Endodermal cell (in vitro differentiated cells): ENCODE measurements at places on chromosomes 1 and 21.
A peak's percentile ranks its signal among the peaks of the same experiment; 100 is the strongest.

DNA sequence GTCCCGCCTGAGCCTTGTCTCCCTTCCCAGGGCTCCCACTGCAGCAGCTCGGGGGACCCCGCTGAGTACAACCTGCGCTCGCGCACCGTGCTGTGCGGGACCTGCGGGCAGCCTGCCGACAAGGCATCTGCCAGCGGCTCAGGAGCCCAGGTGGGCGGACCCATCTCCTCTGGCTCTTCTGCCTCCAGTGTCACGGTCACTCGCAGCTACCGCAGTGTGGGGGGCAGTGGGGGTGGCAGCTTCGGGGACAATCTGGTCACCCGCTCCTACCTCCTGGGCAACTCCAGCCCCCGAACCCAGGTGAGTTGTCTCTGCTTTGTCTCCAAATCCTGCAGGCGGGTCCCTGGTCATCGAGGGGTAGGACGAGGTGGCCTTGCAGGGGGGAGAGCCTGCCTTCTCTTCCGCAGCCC is 14.9 kb upstream of the SEMA4A start:
- DNase-seq = no peak

- no peak for DNase-seq
These were observed 55.2 kb downstream of the MTR start for GRCh38 chr1:236850077-236850979.

DNA sequence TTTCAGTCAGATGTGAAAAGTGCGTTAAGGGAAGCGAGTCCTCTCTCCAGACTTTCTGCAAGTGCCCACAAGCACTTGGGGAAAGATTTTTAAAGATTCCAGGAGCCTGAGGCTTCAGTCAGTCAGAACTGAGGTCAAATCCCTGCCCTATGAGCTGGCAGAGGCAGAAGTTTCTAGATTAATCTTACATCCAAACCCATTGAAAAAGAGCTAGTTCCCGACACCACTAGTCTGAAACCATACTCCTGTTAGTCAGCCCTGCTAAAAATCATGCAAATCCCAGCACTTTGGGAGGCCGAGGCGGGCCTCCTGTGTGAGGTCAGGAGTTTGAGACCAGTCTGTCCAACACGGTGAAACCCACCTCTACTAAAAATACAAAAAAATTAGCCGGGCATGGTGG is 21.0 kb downstream of the RSPH1 start:
- peak; percentile 42 for DNase-seq

DNA sequence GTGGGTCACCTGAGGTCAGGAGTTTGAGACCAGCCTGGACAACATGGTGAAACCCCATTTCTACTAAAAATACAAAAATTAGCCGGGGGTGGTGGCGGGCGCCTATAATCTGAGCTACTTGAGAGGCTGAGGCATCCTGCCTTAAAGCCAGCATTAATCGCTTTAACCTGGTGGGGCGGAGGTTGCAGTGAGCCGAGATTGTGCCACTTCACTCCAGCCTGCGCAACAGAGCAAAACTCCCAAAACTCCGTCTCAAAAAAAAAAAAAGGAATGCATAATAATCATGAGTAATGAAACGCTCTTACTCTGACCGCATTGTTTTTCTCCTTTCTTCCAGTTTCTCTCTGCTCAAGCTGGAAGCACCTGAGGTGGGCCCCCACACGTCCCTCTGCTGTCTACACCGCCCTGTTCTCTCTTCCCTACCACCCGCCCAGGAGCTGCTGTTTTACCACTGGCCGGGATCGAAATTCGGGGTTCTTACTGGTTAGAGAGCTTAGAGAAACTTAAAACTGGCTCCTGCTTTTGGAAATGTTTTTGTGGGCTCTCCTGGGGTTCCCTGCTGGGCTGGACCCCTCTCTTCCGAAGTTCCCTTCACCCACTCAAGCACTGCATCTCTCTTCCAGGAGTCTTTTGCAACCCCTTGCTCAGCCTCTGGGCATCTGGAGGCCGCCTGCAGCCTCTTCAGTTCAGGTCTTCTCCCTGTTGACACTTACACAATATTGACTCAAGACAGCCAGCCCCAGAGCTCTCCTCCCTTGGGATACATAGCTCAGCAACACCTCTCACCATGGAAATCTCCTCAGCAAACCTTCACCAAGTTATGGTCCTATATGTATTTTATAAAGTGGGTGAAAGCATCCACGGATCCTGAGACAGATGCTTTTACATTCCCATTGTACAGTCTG is 62.5 kb downstream of the FAM163A start:
- DNase-seq = no peak

- DNase-seq = no peak
These were observed 32.1 kb downstream of the TRAF5 start for GRCh38 chr1:211358685-211359084.

- DNase-seq = no peak
These were observed 209.4 kb downstream of the PTPRC start for GRCh38 chr1:198848206-198848605.
